Stomach (tissue), 19 donors: ENCODE measurements at places on chromosomes 5 and 9. TPM values are rescaled to one million over a fixed set of nuclear protein-coding genes. Genes with fewer than 3 reads are reported as not detected.
A peak's percentile ranks its signal among the peaks of the same experiment; 100 is the strongest.

GRCh38 chr5:109558364-109558763 lies 131.4 kb upstream of the MAN2A1 start:
- no peak overlapping the region for H3K4me3 ChIP-seq
- no peaks in the 10 kb centered on the region for H3K36me3 ChIP-seq
- no peak overlapping the region for H3K27ac ChIP-seq

DNA sequence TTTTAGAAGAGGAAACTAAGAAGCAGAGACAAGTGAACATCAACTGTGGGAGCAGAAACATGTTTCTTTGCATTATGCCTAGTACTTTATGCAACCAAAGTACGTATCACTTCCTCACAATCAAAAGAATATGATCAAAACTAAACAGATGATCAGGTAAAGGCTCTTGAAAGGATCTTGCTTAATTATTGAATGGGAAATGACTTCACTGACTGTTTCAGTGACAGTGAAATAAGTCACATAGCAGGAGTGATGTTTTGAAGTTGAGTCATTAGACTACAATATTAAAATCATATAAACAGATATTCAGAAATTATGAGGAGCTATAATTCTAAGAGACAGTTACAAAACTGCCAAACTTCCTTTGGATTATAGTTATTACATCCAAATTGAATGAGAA lies 527.3 kb downstream of the MTRR start:
- no peak for DNase-seq
- H3K36me3 ChIP-seq: no peaks in the 10 kb centered on the region
- H3K27me3 ChIP-seq: no peaks in the 10 kb centered on the region

DNA sequence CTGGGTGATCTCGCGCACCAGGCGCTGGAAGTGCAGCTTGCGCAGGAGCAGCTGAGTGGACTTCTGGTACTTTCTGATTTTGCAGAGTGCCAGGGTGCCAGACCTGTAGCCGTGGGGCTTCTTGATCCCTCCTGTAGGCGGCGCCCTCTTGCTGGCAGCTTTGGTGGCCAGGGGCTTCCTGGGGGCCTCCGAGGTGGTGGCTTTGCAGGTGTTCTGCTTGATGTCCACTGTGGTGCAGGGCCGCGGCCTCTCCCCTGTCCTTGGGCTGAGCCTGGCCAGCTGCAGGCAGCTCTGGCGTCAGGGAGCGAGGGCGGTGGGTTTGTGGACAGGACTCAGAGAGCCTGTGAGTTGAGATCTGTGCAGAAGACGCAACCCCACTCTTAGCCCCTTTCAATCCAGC lies 36.1 kb downstream of the TAF11L14 start:
- H3K27me3 ChIP-seq: no peaks in the 10 kb centered on the region
- no peak for DNase-seq
- no peaks in the 10 kb centered on the region for H3K36me3 ChIP-seq
- H3K4me3 ChIP-seq: no peak overlapping the region
- no peak overlapping the region for H3K27ac ChIP-seq

DNA sequence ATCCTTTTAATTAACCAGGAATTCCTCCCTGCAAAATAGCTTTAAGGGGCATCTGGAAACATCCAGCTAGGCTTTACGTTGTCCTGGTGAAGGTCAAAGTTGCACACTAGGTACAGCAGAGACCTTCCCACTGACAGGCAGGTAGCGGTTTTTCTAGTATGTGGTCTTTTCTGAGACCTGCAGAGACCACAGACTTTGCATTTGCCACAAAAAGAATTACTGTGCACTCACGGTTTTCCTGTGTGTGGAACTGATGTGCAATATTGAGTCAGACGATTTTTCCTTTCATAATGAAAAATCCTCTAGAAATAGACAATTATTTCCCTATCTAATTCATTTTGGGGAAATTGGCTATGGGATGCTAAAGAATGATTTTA lies 417.0 kb upstream of the ADAMTSL1 start:
- no peaks in the 10 kb centered on the region for H3K27me3 ChIP-seq
- no peak overlapping the region for H3K4me3 ChIP-seq
- H3K4me1 ChIP-seq: peaks cover 13% of the 10 kb centered on the region
- no peak overlapping the region for H3K27ac ChIP-seq

GRCh38 chr9:20753761-20754160 lies 69.7 kb downstream of the FOCAD start:
- no peak overlapping the region for H3K27ac ChIP-seq
- H3K27me3 ChIP-seq: no peaks in the 10 kb centered on the region
- H3K4me1 ChIP-seq: no peaks in the 10 kb centered on the region
- no peak for DNase-seq
- H3K36me3 ChIP-seq: no peaks in the 10 kb centered on the region

- no peak for DNase-seq
- H3K4me3 ChIP-seq: no peak overlapping the region
- no peaks in the 10 kb centered on the region for H3K4me1 ChIP-seq
- H3K27ac ChIP-seq: no peak overlapping the region
Observed at GRCh38 chr5:158761161-158761560, 338.6 kb downstream of the EBF1 start.

DNA sequence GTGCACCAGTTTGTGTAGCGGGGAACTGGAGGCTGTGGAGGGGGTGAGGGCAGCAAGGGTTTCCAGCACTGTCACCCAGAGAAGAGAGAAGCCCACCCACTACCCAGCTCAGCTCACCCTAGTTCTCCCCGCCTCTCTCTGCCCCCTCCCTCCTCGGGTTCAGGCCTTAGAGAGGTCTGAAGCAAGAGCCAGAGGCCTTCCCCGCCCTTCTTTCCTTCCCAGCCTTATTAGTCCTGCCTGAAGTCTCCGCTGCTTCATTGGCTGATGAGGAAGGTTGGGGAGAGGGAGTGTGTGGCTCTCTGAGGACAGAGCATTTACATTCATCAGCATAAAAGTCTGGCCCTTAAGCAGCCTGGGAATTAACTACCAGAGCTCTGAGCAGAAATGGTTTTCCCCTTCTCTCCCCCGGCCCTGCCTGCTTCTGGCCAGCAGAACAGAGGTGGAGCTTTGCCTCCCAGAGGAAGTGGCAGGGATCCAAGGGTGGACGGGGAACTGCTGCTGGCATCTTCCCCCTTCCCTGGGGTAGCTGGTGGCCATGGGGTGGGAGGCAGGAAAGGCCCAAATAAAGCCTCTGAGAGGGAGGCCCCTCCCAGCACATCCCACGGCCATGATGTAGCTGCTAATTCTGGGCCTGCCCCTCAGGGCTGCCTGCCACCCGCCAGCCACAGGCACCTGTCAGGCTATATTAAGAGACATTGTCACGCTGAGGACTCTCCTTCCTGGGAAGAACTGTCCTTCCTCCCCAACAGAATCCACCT lies 4.1 kb downstream of the DNAJB5 start:
- no peaks in the 10 kb centered on the region for H3K27me3 ChIP-seq
- H3K27ac ChIP-seq: peak overlapping the region; percentile 99

GRCh38 chr5:128144491-128144890 lies 60.9 kb downstream of the SLC12A2 start:
- peaks cover 4% of the 10 kb centered on the region for H3K36me3 ChIP-seq
- no peaks in the 10 kb centered on the region for H3K27me3 ChIP-seq
- H3K4me3 ChIP-seq: no peak overlapping the region
- H3K4me1 ChIP-seq: peaks cover 9% of the 10 kb centered on the region
- H3K27ac ChIP-seq: no peak overlapping the region

DNA sequence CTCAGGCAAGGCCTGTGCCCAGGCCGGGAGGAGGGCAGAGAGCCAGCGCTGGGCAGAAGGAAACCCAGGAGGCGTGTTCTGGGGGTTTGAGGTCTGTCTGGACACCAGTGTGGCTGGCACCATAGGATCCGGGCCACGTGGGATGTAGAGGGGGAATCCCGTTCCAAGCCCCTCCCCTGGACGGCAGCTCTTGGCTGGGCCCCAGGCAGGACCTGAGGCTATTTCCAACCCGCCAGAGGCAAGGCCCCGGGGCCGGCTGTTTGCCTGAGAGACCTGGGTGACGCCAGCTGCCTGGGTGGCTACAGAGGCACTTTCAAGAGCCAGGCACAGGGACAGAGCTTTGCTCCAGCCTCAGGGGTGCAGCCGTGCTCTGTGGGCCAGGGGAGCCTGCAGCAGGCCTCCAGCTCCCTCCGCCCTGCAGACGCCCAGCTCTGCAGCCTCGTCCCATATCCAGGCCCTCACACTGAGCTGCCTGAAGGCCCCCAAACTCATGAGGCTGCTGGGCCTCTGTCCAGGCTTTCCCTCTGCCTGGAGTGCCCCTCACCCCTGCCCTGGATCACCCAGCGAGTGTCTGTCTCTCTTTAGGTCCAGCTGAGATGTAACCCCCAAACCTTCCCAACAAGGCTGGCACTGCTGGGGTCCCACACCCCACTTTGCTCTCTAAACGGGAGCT lies 56.6 kb upstream of the EGFL7 start:
- H3K27ac ChIP-seq: peak overlapping the region; percentile 15
- no peak for DNase-seq
- H3K4me1 ChIP-seq: peaks cover 10% of the 10 kb centered on the region
- no peaks in the 10 kb centered on the region for H3K36me3 ChIP-seq
- no peaks in the 10 kb centered on the region for H3K27me3 ChIP-seq

DNA sequence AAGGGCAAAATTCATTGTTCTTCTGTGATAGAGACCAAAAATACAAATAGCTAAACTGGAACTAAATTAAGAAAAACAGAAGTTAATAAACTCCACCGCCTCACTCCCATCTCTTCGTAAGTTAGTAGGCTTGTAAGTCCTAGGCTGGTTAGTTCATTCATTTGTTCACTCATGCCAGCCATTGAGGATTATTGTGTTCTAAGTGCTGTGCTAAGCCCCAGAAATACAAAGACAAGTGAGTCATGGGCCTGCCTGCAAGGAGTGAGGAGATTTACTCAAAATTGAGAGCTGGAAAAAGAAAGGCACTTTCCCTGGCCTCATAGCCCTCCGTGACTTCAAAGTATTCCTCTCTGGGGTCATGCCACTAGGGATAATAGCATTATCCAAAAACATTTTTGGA lies 8.5 kb downstream of the DOCK8 start:
- no peaks in the 10 kb centered on the region for H3K4me1 ChIP-seq
- no peak for DNase-seq
- H3K4me3 ChIP-seq: no peak overlapping the region
- no peaks in the 10 kb centered on the region for H3K27me3 ChIP-seq

GRCh38 chr5:157343842-157344790 lies 78.2 kb downstream of the CYFIP2 start:
- no peak for DNase-seq
- H3K27ac ChIP-seq: no peak overlapping the region

DNA sequence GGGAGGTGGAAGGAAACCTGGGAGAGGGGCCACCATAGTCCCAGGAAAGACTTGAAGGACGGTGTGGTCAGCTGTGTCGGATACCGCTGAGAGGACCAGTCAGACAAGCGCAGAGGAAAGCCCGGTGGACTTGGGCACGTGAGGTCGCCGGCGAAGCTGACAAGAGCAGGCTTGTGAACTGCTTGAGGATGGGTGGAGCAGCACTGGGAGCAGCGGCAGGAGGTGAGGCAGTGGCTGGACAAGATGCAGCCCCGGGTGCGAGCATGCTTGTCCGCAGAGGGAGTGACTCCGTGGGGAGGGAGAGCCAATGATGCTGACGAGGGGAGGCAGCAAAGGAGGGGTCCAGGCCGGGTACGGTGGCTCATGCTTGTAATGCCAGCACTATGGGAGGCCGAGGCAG lies 18.3 kb upstream of the CD74 start:
- DNase-seq: no peak
- H3K4me3 ChIP-seq: no peak overlapping the region
- H3K4me1 ChIP-seq: peaks cover 12% of the 10 kb centered on the region
- no peaks in the 10 kb centered on the region for H3K36me3 ChIP-seq
- no peaks in the 10 kb centered on the region for H3K27me3 ChIP-seq

- H3K36me3 ChIP-seq: peaks cover 17% of the 10 kb centered on the region
- H3K27ac ChIP-seq: peak within 1 kb of the TSS; percentile 90
- peaks cover 45% of the 10 kb centered on the region for H3K4me1 ChIP-seq
- H3K4me3 ChIP-seq: peak within 1 kb of the TSS; percentile 81
- DNase-seq: peak; percentile 94
- no peaks in the 10 kb centered on the region for H3K27me3 ChIP-seq
Observed at GRCh38 chr5:177599731-177600507, at the start of gene B4GALT7. Gene B4GALT7, plus strand, starts transcription at chr5:177600132. Its CDS starts 79 bp downstream, at chr5:177600211.

DNA sequence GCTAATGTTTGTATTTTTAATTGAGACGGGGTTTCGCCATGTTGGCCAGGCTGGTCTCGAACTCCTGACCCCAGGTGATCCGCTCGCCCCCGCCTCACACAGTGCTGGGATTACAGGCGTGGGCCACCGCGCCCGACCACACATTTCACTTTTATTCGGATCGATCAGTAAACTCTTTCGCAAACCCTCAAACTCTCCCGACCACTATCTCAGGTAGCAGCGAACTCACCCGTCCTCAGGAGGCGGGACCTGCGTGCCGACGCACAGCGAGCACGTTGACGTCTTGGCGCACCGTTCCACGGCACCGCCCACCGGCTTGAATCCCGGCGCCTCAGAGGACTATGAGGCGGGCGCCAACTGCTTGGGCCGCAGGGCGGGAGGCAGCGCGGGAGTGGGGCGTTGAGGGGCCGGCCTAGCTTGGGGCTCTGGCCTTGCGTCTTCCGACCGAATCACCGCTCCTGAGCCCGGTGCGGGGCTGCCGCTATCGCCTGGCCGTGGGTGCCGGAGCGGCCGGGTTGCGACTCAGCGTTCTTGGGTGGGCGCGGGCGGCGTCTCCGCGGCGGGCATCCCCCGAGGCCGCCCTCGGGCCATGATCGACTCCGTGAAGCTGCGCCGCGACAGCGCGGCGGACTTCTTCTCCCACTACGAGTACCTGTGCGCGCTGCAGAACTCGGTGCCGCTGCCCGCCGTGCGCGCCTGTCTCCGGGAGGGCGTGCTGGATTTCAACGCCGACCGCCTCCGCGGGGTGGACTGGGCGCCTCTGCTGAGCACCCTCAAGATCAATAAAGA lies at the start of gene CEP78:
CEP78 (plus strand) TSS at position 314 of the 789 bp plus-strand sequence; CDS start at position 590, 276 bp downstream.
- no peaks in the 10 kb centered on the region for H3K27me3 ChIP-seq
- peak within 1 kb of the TSS; percentile 92 for H3K4me3 ChIP-seq
- peak within 1 kb of the TSS; percentile 84 for H3K27ac ChIP-seq

C9orf43 gene
- total RNA-seq: 0.58 TPM

CYSRT1 gene
- total RNA-seq: not detected

C8G gene
- total RNA-seq: not detected

TMC1 gene
- total RNA-seq: not detected

RASEF gene
- 72.1 TPM for total RNA-seq

TSSK1B gene
- 0.18 TPM for total RNA-seq

FSD1L gene
- 3.2 TPM for total RNA-seq

LCNL1 gene
- not detected for total RNA-seq
